ENCODE measurements at places on chromosomes 6 and 20. TPM values are rescaled to one million over a fixed set of nuclear protein-coding genes. Genes with fewer than 3 reads are reported as not detected.

DNA sequence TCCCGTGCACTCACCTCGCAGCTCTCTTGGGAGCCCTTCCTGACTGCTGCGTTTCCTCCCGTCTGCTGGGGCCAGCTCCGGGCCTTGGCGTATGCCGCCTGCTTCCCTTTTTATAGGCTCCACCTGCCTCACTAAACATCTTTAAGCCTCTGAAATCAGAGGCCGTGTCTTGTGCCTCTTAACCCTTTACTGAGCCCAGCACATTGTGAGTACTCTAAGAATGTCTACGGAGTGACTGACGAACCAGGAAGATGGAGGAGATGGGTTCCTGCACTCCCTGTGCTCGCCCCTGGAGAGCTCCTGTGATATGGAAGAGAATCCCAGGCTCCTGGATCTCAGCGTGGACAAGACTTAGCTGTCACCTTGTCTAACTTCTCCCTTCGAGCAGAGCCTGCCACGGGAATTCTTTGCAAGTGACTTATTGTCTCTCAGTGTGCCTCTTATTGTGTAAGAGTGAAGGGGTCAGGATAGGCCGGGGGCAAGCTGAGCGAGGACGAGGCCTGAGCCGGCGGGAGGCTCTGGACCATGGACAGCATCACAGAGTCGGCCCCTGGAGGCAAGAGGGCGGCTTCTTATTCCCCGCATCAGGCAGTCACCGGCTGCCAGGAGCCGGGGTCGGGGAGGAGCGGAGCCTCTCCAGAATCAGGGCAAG lies 70.9 kb upstream of the CCDC167 start:
- no peak for DNase-seq

SAMD5 gene
- total RNA-seq: not detected

GJA10 gene
- not detected for total RNA-seq

- no peak for DNase-seq
These were observed 41.0 kb downstream of the SAMD5 start for GRCh38 chr6:147549531-147549930.

FARS2 gene
- 32.7 TPM for total RNA-seq

DNA sequence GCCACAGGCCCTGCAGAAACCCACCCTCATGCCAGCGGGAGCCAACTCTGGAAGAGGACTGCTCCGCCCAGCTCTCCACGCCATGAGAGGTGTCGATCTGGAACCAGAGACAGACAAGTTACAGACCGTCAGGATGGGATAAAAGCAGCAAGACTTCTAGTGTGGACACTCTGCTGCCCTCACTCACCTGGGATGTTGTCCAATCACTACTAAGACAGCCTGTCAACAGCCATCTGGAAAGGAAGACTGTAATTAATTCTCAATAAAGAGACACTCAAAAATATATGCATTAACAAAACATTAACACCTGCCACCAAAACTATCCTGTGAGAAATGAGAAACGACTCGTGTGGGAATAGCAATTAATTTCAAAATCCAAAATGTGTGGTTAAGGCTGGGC lies 28.3 kb downstream of the SLC2A4RG start:
- no peak for DNase-seq

- DNase-seq: no peak
These were observed 8.2 kb upstream of the BAG2 start for GRCh38 chr6:57163956-57164355.

- DNase-seq: no peak
These were observed 171.3 kb downstream of the TPBG start for GRCh38 chr6:82534876-82535275.

ATP6V1G2 gene
- 1.9 TPM for total RNA-seq

DNA sequence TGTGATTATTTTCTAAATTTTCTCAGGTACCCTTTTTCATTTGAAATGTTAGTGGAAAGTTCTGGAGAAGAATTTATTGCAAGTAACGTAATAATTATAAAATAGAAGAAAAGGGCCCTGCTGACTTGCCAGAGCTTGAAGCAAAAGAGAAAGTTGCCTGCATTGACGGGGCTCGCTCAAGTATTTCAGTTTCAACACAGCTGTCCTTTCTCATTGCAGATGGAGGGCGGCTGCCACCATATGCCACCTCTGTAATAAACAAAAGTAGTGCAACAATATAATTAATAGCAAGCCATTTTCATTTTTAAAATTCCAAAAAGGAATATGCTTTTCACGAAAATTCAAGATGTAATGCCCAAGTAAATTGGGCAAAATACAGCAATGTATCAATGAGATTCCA lies 246.2 kb downstream of the PACRG start:
- no peak for DNase-seq

DNA sequence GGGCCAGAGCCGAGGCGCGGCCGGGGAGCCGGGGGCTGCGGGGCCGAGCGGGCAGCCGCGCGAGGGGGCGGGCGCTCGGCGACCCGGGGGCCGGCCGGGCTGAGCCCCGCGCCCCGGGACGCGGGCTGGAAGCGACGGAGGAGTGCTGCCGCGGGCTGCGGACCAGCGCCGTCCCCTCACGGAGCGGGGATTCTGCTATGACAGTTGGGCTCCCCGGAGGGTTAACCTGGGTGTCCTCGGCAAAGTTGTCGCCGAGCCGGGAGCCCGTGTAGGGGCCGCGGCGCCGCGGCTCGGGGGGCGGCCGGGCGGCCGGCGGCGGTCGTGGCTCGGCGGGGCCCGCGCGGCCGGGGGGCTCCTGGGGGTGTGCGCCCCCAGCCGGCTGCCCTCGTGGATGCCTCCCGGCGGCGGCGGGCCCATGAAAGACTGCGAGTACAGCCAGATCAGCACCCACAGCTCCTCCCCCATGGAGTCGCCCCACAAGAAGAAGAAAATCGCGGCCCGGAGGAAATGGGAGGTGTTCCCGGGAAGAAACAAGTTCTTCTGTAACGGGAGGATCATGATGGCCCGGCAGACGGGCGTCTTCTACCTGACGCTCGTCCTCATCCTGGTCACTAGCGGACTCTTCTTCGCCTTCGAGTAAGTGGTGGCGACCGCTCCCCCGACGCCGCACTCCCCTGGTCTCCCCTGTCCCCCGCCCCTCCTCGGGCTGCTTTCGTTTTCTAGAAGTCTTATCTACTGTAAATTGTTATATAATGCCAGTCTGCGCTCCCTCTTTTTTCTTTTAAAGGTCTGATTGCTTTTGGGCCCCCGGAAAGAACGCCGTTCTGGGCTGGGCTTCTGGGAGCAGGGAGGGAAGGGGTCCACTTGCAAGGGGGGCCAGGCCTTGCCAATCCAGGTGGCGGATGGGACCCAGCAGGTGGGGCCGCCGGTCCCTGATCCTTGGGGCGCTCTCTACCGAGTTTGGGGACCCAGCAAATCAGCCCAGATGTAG lies 936 bp downstream of the ZDHHC14 start:
- DNase-seq: peak; percentile 64

GRCh38 chr6:3751077-3751729 lies at the start of gene PXDC1:
PXDC1 (minus strand) TSS chr6:3751713; CDS start chr6:3751531, 182 bp downstream.
- DNase-seq: no peak

LGSN gene
- not detected for total RNA-seq

Measured in activated B cell treated with CpG ODN at 0.5 μM for 24 hours (primary cell).